ENCODE measurements at places on chromosomes 1 and 21.
A peak's percentile ranks its signal among the peaks of the same experiment; 100 is the strongest.

- DNase-seq = peak; percentile 62
These were observed 125.0 kb downstream of the TIAM1 start for GRCh38 chr21:31218830-31219608.

GRCh38 chr1:203681739-203682138 is 55.1 kb downstream of the ATP2B4 start:
- DNase-seq = no peak

GRCh38 chr1:230858236-230858820 is 10.0 kb downstream of the C1orf198 start:
- no peak for DNase-seq

GRCh38 chr1:204114606-204115005 is 37.2 kb downstream of the ETNK2 start:
- no peak for DNase-seq

DNA sequence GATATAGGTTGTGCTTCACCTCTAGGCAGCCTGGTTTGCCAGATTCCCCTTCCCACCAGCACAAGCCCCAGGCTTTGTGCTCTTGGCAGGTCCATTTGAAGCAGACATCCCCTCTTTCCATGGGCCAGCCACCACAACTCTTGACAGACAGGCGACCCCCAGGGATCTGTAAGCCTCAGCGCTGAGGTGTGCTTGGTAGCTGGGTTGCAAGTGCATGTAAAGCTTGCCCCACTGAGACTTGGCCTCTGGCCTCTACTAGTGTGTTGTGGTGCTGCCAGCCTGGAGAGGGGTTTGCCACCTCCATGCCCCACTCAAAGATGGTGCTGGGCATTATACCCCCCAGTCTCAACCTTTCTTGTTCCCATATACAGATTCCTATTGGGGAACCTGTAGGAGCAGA is 103.9 kb downstream of the HMCN1 start:
- no peak for DNase-seq

- DNase-seq = peak; percentile 57
These were observed 2.6 kb downstream of the TUFT1 start for GRCh38 chr1:151542710-151543129.

GRCh38 chr1:160549665-160550006 is 26.6 kb upstream of the SLAMF6 start:
- DNase-seq = no peak

- peak; percentile 10 for DNase-seq
These were observed 80.3 kb upstream of the DPH5 start for GRCh38 chr1:101105877-101106276.

GRCh38 chr1:7525338-7526063 is 245.6 kb upstream of the VAMP3 start:
- DNase-seq = no peak

GRCh38 chr1:56017336-56017735 is 562.0 kb downstream of the PLPP3 start:
- DNase-seq = no peak

- no peak for DNase-seq
These were observed 47.5 kb downstream of the MRPL39 start for GRCh38 chr21:25559746-25560145.

Measured in fibroblast of pulmonary artery (primary cell).